Astrocyte (in vitro differentiated cells and primary cell): ENCODE measurements at places on chromosomes 12 and 14. TPM values are rescaled to one million over a fixed set of nuclear protein-coding genes. Genes with fewer than 3 reads are reported as not detected.

The GLS2 gene
- total RNA-seq, result 0.94 and 1.1 TPM in 2 replicates

GRCh38 chr14:44135972-44136371 lies 371.1 kb downstream of the FSCB start:
- no peak for DNase-seq

The GNG2 gene
- total RNA-seq, result 7.3 and 8.1 TPM in 2 replicates

The ASCL1 gene
- not detected in 2 replicates for total RNA-seq

DNA sequence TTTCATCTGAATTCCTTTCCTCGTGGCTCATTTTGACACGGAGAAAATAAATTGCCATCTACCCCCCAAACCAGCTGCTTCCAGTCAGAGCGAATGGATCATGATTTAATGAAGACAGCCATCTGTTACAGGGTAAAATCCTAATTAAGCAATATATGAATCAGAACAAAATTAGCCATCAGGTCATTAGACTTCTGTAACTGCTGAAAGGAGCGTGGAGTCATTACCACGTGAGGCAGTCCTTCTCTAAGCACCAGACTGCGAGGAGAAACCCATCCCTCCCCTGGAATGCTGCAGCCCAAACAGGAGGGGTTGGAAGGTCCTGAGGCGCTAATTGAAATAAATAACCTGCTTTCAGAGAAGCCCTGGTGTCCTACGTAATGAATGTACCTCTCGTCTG lies 51.1 kb upstream of the TCL1A start:
- no peak for DNase-seq

DNA sequence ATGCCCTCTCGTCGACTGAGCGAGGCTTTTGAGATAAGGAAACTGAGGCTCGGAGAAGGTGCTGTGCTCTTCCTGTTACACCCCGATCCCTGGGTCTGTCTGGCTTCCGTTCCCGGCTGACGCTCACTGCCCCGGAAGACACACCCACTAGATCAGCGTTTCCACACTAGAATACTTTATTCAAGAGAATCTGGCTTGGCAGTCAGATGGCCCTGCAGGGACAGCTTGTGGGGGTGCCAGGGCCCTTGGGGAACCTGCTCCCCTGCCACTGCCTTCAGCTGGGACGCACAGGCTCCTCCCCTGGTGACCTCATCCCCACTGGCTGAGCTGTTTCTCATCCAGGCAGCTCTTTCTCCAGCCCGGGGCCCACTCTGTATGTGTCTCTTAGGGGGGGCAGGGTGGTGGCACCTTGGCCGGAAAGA lies 13.7 kb downstream of the PGF start:
- DNase-seq, result peak; percentile 29

DNA sequence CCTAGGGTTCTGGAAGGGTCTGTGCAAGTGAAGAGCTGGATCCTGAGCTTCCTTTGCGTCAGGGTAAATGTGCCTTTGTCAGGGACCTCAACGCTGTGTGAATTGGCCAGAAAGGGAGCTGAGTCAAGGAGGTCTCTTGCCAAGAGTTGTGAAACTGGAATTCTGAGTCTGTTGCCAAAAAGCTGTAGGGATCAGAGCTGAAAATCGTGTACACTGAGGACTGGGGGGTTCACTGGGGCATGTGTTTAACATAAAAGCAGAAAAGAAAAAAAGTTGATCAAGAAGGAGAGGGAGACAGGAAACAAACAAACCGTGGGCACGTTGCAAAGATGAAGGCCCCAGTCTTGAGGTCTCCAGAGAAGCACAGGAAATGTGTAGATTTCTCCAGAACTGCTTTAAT lies 1081.5 kb downstream of the VRK1 start:
- DNase-seq, result peak; percentile 67

The PIGH gene
- 11.3 and 13.5 TPM in 2 replicates for total RNA-seq

The CEP290 gene
- 19.9 and 20.1 TPM in 2 replicates for total RNA-seq

DNA sequence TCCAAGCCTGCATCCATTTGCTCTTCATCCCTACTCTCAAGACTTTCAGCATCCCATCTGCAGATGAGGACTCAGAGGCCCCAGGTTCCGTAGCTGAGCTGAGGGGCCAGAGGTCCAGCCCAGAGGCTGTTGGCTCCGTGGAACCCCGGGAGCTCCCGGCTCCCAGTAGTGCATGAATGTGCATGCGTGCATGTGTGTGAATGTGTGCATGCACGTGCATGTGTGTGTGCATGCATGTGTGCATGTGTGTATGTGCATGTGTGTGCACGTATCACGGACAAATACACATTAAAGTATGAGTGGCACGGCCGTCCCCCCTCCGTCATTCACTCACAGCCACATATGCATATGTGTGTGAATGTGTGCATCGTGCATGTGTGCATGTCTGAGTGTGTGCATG lies 149.9 kb downstream of the KIF26A start:
- no peak for DNase-seq

DNA sequence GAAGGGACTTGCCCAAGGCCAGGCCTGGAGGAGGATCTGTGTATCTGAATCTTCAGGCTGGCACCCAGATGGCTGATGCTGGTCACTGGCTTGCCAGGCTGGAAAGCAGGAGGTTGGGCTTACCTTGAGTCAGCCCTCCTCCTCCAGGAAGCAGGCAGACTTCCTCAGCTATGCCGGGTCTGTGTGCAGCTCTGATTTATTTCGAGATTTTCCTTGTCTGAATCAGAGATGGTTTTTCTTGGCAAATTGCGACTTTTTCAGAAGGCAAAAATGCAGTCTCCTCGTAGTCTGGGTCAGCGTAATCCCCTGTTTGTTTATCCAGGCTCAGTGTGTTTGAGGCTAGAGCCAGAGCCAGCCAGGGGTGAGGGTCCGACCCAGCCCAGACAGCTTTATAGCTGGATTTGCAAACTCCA lies 48.9 kb downstream of the SMOC1 start:
- peak; percentile 47 for DNase-seq

GRCh38 chr12:9907769-9908168 lies 24.4 kb downstream of the CLEC2A start:
- DNase-seq, result no peak

DNA sequence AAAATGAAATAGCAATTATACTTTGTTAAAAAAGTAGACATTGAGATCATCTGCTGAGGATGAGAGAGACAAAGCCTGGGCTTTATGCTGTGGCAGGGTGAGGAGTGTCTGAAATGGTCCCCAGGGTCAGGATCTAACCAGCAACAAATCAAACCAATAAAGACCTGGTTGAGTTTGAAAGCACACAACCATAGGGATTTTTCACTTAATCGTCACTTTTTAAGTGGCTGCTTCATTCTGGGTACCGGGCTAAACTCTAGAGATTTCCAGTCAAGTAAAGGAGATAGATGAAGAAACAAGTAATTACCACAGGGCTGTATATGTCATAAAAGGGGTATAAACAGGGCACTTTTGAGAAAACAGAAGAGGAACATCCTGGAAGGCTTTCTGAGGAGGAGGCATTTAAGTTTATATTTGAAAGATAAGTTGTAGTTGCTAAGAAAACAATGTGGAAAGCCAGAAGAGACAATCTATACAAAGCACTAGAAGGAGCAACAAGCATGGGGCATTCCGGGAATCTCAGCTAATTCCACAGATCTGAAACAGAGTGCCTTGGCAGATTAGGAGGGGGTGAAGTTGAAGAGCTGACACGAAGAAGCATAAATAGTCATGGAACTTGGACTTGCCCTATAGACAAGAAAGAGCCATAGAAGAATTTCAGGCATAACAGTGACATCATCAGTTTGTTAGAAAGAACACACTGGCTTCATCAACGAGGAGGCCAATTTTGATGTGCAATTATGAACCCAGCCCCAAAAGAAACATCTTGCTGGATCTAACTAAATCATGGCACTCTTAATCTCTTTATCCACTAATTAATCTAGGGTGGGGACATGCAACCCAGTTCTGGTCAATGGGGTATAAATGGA lies 46.9 kb upstream of the FRS2 start:
- no peak for DNase-seq

The ACOT6 gene
- total RNA-seq, result not detected in 2 replicates

The EMP1 gene
- total RNA-seq, result 57.6 and 71.7 TPM in 2 replicates

The INHBC gene
- not detected in 2 replicates for total RNA-seq

DNA sequence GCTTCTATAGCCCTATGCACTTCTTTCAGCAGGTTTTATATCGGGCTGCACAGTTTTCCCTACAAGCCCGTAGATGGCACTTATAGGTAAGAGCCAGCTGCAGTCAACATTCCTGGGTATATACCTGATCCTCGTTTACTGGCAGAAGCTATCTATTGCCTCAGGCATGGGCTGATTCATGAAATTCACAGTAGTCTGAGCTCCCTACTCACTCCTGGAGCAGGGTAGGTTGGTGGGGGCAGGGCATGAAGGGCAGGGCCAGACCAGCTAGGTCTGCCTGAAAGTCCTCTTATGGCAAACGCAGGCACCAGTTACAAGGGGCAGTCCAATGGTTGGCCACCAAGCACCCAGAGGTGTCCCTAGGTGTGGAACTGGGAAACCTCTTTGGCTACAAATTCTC lies 345.8 kb downstream of the RPS29 start:
- no peak for DNase-seq

The ATL1 gene
- 15.8 and 17.9 TPM in 2 replicates for total RNA-seq

The NTF3 gene
- 8.9 and 9.6 TPM in 2 replicates for total RNA-seq

- peak; percentile 71 for DNase-seq
Observed at GRCh38 chr14:81137316-81137715, 83.4 kb downstream of the GTF2A1 start.

The B4GALNT3 gene
- total RNA-seq, result 3.6 and 4.6 TPM in 2 replicates

GRCh38 chr14:88798156-88798555 lies 5.4 kb upstream of the EML5 start:
- no peak for DNase-seq

- peak; percentile 35 for DNase-seq
Observed at GRCh38 chr12:23729359-23729758, 220.1 kb downstream of the SOX5 start.

GRCh38 chr12:47828976-47829482 lies 9.3 kb upstream of the HDAC7 start:
- DNase-seq, result no peak
